ENCODE measurements at places on chromosomes 6 and 20. TPM values are rescaled to one million over a fixed set of nuclear protein-coding genes. Genes with fewer than 3 reads are reported as not detected.

STK38 gene
- 9.5 TPM for total RNA-seq

OR10C1 gene
- total RNA-seq, result not detected

ZSCAN9 gene
- total RNA-seq, result 10.1 TPM

TNNC2 gene
- total RNA-seq, result not detected

BMP7 gene
- not detected for total RNA-seq

OR12D3 gene
- not detected for total RNA-seq

FAXC gene
- total RNA-seq, result 1.3 TPM

FOXQ1 gene
- total RNA-seq, result not detected

TSPO2 gene
- not detected for total RNA-seq

PRKN gene
- total RNA-seq, result under 0.01 TPM

MSH5 gene
- total RNA-seq, result 2.6 TPM

SDC4 gene
- total RNA-seq, result 31.8 TPM

ATG5 gene
- total RNA-seq, result 52.7 TPM
